ENCODE measurements at places on chromosomes 11 and 22.

- DNase-seq, result no peak
Observed at GRCh38 chr22:23575601-23576000, 4.5 kb downstream of the IGLL1 start.

DNA sequence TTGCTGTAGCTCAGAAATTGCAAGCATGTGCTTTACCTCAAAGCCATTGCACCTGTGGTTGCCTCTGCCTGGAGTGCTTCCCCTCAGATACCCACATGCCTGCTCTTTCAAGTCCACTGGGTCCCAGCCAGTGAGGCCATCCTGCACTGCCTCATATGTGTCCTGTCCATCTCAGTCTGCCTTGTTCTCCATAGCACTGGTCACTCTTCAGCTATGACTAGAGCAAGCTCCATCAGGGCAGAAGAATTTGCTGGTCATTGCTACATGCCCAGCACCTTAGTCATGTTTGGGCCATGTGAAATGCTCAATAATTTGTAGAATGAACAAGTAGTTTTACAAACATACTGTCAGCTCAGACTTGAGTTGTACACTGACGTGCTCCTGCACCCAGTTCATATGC is 64.4 kb upstream of the HORMAD2 start:
- DNase-seq, result no peak

DNA sequence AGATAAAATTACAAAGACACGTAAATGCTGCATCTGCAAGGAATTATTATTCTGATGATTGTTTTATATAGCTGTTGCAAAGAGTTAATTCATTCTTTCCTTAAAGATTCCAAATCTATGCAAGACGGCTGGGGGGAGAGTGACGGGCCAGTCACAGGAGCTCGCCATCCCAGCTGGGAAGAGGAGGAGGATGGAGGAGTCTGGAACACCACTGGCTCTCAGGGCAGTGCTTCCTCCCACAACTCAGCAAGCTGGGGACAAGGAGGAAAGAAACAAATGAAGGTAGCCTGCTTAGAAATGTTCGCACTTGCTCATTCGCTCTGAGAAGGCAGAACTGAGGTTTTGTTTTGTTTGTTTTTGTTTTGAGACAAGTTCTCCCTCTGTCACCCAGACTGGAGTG is 73.0 kb upstream of the ADSL start:
- no peak for DNase-seq

DNA sequence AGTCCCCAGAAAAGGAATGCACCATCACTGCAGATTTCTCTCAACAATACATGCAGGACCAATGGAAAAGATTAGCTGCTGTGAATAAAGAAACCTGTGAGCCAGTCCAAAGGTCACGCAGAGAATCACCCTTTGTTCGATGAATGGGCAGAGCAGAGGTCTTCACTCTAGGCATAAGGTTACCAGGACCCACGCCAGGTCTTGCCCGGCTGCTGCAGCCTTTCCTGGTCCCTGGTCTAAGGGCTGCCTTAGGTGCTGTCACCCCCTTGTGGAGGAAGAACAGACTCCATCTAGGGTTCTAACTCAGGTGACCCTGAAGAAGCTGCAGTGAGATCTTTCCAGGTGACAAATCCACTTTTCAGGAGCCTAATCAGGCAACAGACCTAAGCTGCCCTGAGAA is 29.0 kb upstream of the NAP1L4 start:
- no peak for DNase-seq

DNA sequence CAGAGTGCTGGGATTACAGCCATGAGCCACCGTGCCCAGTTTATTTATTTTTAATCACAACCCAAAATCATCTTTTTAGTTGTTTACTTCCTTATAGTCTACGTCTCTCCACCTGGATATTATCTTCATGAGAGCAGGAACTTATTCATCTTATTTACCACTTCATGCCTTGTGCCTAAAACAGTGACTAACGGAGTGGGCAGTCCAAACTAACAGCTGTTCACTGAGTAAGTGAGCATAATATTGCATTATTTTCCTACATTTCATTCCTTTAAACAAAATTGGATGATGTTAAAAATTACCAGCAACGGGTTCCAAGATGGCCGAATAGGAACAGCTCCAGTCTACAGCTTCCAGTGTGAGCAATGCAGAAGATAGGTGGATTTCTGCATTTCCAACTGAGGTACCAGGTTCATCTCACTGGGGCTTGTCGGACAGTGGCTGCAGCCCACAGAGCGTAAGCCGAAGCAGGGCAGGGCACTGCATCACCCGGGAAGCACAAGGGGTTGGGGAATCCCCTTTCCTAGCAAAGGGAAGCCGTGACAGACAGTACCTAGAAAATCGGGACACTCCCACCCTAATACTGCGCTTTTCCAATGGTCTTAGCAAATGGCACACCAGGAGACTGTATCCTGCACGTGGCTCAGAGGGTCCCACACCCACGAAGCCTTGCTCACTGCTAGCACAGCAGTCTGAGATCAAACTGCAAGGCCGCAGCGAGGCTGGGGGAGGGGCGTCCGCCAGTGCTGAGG is 14.1 kb downstream of the TMEM123 start:
- DNase-seq, result no peak

DNA sequence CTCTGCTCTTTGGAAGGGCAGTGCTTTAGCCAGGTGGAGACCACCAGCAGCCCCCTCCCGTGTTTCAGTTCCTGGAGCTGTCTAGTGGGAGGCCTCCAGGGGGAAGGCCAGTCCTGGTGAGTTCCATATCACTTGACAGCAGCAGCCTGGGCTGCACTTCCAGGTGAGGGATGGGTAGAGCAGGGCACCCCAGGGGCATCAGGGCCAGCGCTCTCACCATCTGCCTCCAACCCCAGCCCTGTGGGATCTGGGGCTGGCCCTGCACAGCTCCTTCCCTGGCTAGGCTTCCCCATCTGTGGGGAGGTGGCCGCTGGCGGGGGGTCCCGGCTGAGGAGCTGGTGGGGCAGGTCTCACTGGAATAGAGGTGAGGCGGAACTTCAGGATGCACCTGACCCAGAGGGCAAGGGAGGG is 60.5 kb downstream of the MORC2 start:
- DNase-seq, result no peak

- DNase-seq, result no peak
Observed at GRCh38 chr22:38097557-38098409, 12.7 kb downstream of the BAIAP2L2 start.

DNA sequence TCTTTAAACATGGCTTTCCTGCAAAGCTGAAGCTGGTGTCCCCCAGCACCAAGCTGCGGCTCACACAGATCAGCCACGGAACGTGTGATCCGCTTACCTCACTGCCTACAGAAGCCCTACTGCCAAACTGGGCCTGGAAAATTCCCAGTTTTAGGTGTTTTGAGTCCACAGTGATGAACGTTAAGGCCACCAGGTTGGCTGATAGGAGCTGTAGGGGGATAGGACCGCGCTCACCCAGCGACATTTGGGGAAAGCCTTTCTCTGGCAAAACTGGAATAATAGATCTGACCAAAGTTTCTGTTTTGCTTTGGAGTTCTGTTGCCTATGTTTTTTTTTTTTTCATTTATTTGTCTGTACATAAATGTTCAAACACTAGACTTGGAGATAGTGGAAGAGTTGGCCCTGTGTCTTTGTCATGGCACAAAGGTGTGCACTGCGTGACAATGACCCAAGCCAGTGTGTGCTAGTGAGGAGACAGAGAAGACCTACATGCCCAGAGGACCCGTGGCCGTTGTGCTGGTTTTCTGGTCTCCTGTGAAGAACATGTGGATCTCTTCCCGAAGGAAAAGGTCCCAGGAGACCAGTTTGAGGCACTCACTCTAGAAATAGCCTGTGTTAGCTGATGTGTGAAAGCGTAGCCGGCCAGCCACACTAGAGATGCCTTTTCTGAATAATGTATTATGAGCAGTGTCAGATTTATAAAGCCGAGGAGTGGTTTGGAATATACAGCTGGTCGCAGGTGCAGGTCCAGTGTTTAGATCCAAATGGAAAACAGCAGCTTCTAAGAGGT is 15.0 kb downstream of the ASPHD2 start:
- DNase-seq, result no peak

DNA sequence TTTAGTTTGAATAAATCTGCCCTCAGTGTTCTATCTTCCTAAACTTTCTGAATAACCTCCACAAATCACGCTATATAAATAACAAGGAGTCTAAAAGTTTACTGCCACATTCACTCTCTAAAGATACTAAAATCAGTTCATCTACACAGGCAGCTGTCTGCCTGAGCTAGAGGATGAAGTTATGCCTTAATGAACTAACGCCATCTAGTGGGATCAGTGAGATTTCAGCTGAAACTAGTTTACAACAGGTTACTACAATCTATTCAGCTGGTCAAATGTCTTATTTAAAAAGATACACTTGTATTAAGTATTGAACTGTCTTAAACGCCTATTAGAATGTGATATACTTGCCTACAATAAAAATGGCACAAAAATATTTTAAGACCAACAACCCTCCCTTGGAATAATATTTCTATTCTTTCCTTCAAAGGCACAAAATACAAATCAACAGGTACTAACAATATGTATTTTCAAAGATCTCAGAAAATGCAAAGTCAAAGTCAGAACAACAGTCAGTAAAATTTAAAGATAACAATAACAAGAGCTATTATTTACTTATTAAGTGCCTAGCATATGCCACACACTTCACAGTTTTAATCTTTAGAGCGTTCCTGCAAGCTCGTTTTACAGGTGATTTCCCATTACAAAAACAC is 84.1 kb downstream of the LARGE2 start:
- DNase-seq, result peak; percentile 79

DNA sequence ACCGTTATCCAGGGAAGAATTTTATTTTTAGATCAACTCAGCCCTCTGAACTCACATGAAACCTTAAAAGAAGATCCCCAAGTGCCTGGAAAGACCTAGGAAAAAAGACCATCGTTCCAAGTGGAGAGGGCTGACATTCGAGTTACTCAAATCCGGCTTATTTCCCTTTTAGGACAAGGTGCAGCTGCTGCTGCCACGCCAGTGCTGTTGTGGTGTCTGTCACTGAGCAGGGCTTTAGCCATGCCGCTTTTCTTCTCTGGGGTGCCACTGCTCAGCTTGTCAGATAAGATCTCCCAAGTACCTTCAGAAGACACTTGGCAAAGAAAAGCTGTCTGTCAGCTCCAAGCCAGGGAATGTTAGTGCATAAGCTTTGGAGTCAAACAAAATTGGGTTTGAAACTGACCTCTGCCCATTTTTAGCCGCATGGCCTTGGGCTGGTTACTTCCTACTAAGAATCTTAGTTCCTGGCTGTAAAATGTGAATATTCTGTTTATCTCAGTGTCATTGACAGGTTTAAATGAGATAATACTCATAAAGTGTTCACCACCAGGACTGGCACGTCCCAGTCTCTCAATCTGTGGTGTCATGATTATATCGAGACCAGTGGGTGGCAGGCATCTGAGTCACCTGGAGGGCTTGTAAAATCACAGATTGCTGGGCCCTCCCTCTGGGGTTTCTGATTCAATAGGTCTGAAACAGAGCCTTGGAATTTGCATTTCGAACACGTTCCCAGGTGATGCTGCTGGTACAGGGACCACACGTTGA is 117.5 kb downstream of the PKNOX2 start:
- DNase-seq, result no peak

- peak; percentile 91 for DNase-seq
Observed at GRCh38 chr11:86218125-86219084, 26.1 kb upstream of the EED start.

DNA sequence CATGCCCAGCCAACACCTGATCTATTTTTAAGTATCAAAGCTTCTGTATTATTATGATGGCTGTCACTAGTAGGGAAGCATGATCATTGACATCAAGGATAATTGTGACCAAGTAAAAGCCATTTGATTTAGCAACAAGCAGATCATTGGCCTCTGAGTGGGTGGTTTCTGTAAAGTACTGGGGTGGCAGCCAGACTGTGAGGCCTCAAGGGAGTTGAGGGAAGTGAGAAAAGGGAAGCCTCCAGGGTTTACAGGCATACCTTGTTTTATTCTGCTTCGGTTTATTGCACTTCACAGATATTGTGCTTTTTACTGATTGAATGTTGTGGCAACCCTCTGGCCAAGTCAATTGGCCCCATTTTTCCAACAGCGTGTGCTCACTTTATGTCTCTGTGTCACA is 60.1 kb downstream of the PRR5L start:
- peak; percentile 87 for DNase-seq

- DNase-seq, result peak; percentile 89
Observed at GRCh38 chr22:49827271-49827852, 311 bp downstream of the BRD1 start.

DNA sequence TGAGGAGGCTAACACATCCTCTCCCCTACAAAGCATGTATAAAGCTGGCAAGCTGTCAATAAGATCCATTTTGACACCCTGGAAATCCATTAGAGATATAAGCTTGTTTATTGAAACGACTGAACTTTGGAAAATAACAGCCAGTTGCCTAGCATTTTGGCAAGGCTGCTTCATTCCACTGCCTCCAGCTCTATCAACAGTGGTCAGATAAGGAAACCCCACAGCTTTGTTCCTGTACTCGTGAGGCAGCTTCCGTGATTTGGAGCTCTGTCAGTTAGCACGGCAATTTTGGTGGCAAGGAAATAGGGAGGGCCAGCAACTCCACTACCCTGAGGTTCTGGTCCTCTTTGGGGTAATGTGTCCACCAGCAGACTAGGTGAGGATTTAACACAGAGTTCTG is 2.0 kb upstream of the OR51S1 start:
- no peak for DNase-seq

DNA sequence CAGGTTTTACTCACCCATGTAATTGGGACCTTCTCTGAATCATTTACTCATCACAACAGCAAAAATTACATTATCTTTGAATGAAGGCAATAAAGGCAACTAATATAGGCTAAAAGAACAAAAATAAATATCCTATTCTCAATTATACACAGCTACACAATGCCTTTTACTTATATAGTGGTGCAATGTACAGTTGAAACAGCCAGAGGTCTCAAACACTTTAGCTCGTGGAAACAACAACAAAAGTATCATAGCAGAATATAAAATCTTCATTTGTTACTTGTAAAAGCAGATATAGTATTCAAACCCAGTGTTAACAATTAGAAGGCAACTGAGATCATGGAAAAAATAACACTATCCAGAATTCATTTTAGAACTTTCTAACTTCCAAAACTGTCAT is 20.6 kb upstream of the CCDC34 start:
- no peak for DNase-seq

GRCh38 chr11:67435031-67435726 is 2.3 kb downstream of the PTPRCAP start:
- DNase-seq, result no peak

DNA sequence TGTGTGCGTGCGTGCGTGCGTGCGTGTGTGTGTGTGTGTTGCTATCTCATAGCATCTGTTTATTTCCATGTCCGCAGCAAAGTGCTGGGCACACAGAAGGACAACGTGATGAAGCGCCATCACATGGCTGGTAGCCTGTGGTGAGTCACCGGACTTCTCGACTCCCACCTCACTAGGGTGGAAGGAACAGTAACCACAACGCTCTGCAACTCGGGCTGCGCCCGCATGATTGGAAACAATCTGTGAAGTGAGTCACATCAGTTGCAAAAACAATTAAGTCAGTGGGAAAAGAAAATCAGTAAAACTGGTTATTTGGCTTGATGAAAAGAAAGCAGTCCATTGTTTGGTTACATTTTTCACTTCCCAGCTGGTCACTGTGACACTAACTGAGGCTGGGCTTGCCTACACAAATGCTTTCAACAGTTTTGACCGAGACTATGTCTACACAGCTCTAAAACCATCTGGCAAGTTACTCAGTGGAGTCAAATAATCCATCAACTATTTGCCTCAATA is 437.3 kb upstream of the CADM1 start:
- peak; percentile 98 for DNase-seq

- DNase-seq, result no peak
Observed at GRCh38 chr11:38272376-38272775, 1674.3 kb upstream of the RAG2 start.

- peak; percentile 85 for DNase-seq
Observed at GRCh38 chr11:32960553-32961164, 55.0 kb upstream of the DEPDC7 start.

GRCh38 chr11:99489581-99489980 is 468.8 kb downstream of the CNTN5 start:
- no peak for DNase-seq
